ENCODE measurements at places on chromosomes 16 and 17.
A peak's percentile ranks its signal among the peaks of the same experiment; 100 is the strongest.

DNA sequence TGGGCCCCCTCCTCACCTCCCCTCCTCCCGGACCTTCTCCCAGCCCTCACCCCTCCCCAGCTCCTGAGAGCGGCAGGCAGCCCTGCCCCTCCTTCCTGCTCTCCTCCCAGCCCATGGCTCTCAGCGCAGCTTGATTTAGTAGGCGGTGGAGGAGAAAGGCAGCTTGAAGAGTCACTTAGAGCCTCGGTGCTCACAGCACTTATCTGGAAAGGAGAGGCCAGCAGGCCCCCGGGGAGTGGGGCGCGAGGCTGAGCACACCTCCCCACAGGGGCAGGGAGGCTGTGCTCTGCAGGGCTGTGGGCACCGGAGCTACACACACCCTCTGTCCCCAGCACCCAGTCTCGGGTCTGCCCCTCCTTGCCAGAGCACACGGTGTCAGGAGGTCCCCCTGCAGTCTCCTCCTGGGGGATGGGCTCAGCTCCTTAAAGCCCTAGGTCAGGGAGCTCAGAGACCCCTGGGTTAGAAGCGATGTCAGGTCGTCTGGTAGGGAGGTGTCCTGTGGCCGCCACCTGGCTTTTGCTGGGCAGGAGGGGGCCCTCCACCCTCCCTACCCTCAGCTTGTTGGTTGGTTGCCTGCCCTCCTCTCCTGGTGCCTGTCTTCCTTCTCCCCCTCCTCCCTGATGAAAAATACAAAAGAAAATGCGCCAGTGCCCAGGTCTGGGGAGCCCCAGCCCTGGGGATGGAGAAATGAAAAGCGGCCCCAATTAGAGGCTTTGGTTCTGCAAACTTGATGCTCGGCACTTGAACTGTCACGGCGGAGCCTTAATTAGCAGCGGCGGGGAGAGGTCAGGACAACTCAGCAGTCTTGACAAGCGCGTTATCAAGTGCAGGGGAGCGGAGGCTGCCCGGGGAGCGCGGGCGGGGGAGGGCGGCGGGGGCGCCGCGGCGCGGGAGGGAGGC lies 151.1 kb upstream of the GSE1 start:
- DNase-seq, result peak; percentile 70

GRCh38 chr17:47996201-47996600 lies 25.3 kb downstream of the CDK5RAP3 start:
- no peak for DNase-seq

DNA sequence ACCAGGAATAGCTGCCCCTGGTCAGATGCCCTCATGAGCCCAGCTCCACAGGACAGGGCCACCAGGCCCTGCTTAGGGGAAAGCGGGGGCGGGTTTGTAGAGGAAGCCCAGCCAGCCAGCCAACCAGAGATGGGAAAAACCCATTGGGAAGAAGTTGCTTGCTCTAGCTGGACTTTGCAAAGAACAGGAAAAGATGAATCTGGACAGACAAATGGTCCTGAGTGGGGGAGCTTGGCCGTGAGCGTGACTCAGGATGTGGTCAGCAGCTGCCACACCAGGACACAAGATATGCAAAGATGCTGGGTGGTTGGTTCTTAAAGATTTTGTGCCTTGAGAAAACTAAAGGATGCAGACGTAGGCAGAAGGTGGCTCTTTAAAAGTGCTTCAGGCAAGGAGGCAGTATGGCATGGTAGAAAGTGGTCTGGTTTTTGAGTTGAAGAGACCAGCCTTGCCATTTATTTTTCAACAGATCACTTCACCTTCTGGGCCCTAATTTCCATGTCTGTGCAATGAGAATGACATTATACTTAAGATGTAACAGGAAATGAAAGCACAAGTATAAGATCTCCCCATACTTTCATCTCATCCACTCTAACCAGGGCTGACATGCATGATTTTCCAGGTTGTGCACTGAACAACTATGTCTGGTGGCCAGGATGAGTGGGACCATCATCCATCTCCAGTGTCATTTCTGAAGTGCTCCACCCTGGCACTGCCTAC lies 27.8 kb upstream of the HEATR6 start:
- DNase-seq, result no peak

- DNase-seq, result no peak
These were observed 1.4 kb upstream of the SLX4 start for GRCh38 chr16:3612510-3613466.

DNA sequence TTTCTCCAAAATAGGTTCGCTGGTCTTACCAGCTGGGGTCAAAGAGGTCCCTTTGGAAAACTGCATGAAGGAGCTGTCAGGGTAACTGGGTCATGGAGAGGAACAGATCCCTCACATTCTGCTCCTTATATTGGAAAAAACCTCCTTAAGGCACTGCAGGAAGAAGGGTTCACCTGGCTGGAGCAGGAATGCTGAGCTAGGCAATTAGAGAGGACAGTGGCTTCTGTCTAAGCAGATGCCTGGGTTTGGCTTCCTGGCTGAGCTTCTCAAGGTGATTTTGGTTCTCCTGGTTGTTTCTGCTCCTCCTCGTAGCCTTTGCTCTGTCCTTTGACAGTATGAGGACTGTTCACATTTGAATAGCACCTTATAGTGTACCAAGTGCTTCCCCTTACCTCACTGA lies 19.6 kb downstream of the ITGB3 start:
- DNase-seq, result no peak

DNA sequence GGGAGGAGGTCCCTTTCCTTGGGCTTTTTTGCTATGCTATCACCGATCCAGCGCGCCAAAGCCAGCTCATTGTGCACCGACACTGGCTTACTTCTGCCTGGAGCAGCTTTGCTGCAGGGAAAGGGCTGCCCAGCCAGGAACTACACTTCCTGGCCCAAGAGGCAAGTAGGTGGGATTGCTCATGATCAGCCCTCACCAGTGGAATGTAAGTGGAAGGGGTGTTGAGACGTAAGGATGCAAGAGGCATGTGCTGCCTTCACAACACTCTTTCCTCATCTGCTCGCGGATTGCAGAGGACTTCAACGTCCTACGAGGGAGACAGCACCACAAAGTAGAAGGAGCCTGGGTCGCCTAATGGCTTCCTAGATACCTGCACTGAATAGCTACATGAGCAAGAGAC lies 104.3 kb upstream of the FOXF1 start:
- no peak for DNase-seq

All from femur (tissue), 1 donor.